ENCODE measurements at places on chromosomes 12 and 14. TPM values are rescaled to one million over a fixed set of nuclear protein-coding genes. Genes with fewer than 3 reads are reported as not detected.

- no peak for DNase-seq
Observed at GRCh38 chr12:110658878-110659277, 30.0 kb downstream of the HVCN1 start.

Gene NPFF
- not detected for total RNA-seq

Gene CISTR
- total RNA-seq = not detected

- DNase-seq = no peak
Observed at GRCh38 chr14:67449096-67449495, 37.1 kb upstream of the PLEK2 start.

- no peak for DNase-seq
Observed at GRCh38 chr12:54830199-54830598, 24.1 kb upstream of the MUCL1 start.
